HCT116 (cell line): ENCODE measurements at places on chromosomes 3 and 15. TPM values are rescaled to one million over a fixed set of nuclear protein-coding genes. Genes with fewer than 3 reads are reported as not detected.

- DNase-seq: no peak
These were observed 137.0 kb downstream of the EPHB1 start for GRCh38 chr3:134932035-134932434.

DNA sequence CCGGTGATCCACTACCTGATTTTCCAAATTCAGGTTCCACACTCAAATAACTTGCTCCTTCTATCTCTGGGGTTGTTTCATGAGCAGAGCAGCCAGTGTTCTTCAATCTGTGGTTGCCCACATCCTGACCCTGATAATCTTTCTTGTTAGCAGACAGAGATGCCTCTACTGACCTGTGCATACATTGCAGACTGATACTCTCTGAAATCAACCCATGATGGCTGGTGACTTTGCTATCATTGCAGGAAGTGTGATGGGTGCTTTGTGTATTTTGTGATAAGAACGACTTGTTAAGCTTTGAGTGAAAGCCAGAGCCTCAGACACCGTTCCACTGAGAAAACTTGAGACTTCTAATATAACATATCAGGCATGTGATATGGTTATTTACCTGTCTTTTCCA lies 39.9 kb downstream of the GATM start:
- DNase-seq: no peak

GRCh38 chr3:30167541-30168011 lies 438.8 kb upstream of the TGFBR2 start:
- DNase-seq: peak; percentile 63

- DNase-seq: no peak
These were observed 40.8 kb downstream of the POLR2M start for GRCh38 chr15:57747206-57747896.

- DNase-seq: no peak
These were observed 40.9 kb downstream of the ACAP2 start for GRCh38 chr3:195401943-195402342.

DNA sequence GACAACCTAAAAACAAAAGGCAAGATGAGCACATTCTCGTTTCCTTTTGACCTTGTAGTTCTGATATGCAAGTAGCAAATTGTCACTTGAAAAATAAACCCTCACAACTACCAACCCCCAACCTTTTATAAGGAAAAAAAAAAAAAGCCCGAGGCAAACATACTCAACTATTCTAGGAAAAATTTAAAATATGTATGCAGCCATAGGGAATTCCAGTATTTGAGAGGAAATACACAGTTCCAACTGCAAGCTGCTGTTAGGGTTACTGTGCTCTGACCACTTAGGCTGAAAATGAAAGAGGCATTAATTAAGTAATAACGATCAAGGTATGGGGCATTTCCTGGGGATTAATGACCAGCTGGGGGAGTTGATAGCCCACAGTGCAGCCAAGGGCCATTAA lies 281.9 kb upstream of the DPH6 start:
- no peak for DNase-seq

DNA sequence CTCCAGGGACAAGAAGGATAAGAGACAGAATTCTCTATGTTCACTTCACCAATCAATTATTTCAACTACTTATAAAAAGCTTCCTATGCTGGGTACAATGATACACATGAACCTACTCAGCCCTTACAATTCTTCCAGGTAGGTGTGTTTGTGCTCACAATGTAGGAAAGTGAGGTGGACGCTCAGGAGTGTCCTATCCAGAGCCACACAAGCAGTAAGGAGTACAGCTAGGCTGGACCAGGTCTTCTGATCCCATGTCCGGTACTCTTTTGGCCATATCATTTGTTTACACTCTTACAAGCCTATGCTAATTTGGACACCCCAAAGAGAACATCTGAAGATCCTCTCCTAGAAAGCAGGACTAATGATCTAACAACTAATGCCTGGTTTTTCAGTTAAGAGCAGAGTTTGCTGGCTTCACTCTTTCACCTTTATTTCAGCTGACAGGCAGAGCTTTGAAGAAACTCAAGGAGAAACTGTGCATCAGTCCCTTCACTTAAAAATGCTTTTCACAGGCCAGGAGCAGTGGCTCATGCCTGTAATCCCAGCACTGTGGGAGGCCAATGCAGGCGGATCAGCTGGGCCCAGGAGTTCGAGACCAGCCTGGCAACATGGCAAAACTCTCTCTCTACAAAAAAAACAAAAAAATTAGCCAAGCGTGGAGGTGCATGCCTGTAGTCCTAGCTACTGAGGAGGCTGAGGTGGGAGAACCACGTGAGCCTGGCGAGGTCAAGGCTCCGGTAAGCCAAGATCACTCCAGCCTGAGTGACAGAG lies 27.5 kb downstream of the IGF2BP2 start:
- DNase-seq: no peak

- no peak for DNase-seq
These were observed 6.4 kb downstream of the NSUN3 start for GRCh38 chr3:94069194-94069813.

DNA sequence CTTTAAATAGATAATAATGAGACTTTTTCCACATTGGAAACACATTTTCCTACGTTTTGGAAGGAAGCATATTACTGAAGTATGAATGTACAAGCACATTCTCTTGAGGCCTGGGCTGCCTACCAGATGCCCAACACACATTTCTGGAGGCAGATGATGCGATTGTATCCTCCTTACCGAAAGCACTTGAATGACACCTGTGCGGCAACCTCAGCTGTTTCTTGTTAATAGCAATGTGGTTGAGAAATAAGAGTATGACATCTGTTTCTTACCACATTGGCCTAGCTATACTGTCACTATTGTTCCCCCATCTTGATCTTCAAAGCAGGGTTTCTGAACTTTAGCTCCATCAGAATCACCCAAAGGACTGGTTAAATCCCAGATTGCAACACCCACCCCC lies 84.8 kb downstream of the ARPP21 start:
- DNase-seq: no peak

- no peak for DNase-seq
These were observed 48.7 kb upstream of the MDFIC2 start for GRCh38 chr3:70360979-70361760.

GRCh38 chr3:2061360-2061759 lies 37.3 kb upstream of the CNTN4 start:
- no peak for DNase-seq

DNA sequence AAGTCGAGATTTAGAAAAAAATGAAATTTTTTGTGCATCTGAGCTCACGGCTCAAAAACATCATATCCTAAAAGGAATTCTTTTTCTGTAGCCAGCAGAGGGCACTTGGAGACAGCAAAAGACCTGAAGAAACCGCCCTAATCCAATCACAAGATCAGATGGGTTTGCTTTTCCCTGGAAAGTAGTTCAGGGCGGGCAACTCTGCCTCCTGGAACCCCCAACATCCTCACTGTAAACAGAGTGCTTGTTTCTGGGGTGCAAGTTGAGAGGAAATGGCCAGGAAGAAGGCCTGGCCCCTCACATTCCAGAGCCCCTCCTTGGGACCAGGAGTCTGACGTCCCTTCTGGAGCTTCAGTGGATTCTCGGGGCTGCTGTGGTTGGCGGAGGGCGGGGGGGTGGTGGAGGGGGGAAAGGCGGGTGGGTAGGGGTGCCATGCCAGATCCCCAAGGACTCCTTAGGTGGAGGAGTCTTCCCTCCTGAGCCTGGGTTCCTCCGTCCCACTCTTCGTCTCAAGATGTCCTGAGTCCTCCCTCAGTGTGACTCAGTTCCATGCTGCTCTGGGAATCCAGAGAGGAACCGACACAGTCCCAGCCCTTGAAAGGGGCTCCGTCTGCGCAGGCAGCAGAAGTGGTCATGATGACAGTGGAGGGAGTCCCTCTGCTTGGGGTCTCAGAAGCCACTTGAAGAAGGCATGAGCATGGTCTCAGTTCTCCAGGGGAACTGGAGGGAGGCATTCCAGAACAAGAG lies 35.9 kb downstream of the CCK start:
- peak; percentile 34 for DNase-seq

GRCh38 chr3:50450209-50450921 lies 53.1 kb downstream of the CACNA2D2 start:
- DNase-seq: no peak

DNA sequence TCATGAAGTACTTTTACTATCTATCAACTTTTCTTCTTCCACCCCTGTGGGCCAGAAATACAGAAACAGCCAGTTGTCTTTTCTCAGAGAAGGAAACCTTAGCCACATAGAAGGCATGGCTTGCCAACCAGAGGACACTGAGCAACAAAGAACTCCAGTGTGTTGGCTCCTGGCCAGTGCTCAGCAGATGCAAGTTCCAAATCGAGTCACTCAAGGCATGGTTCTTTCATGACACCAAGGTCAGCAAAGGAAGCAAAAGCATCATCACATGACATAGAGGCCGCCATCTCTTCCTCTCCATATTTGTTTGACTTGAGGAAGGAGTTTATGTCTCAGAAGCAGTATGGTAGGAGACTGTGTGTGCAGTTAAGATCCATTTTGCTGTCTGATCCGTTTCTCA lies 92.2 kb downstream of the MYLK start:
- no peak for DNase-seq

DNA sequence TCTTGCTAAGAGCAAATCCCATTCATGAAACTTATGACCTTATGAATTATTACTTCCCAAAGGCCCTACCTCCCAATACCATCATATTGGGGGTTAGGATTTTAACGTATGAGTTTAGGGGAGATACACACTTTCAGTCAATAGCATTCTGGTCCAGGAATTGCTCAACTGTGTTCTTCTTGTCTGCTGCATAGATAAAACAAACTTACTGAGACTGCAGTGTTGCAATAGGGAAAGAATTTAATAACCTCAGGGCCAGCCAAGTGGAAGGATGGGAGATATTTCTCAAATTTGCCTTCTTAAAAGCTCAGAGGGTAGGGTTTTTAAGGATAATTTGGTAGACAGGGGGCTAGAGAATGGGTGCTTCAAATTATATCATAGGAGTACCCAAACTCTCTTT lies 625.8 kb downstream of the OTOL1 start:
- no peak for DNase-seq

GRCh38 chr3:71805199-71805598 lies 20.3 kb upstream of the PROK2 start:
- DNase-seq: no peak

DNA sequence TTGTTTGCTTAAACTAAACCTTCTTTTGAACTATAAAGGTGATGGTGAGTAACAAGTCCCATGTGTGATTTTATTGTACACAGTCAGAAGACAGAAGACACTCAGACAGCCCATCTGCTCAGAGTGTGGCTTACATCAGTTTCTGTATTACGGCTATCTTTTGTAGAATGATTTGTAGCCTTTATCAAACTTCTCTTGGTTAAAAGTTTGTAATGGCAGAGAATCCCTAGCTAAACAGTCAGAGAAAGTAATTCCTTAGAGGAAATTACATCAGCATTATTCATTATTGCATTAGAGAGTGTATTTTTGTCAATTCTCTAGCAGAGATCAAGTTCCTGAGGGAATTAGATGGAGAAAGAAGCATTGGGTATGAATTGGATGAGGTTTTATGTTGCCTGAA lies 500.8 kb downstream of the CNTN4 start:
- no peak for DNase-seq

DNA sequence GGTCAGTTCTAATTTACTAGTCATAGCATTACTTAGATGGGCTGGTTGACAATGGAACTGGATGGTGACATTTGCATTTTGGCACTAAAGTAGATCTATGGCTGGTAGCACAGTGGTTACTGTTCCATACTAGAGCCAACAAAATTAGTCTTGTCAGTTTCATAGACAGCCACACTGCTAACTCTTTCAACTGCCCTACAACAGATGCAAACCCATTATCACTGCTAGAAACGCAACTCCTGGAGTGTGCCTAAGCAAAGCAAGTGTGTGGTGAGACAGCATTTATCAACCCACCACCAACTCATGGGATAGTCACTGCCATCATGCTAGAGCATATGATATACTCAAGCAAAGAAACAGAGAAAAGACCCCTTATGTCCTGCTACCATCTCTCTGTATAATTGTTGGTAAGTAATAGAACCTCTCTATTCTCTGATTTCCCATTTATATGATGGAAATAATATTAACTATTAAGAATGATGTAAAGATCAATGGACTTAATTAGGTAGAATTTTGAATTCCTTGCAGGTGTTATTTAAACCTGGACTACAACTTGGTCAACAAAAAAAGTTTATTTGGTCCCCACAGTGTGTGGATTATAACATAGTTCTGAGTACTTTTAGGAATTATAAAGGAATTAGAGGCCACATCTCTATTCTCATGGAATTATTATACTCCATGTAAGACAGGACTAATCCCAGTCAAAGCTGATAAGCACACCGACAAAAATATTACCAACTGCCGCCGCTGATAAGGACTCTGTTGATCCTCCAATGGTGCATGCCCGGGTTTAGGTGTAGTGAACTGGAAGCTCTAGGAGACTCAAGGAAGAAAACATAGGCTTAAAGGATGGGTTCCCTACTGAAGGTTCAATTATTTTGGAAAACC lies 19.9 kb upstream of the ABHD5 start:
- DNase-seq: no peak

- no peak for DNase-seq
These were observed 3.0 kb downstream of the CCR9 start for GRCh38 chr3:45889337-45889736.

DNA sequence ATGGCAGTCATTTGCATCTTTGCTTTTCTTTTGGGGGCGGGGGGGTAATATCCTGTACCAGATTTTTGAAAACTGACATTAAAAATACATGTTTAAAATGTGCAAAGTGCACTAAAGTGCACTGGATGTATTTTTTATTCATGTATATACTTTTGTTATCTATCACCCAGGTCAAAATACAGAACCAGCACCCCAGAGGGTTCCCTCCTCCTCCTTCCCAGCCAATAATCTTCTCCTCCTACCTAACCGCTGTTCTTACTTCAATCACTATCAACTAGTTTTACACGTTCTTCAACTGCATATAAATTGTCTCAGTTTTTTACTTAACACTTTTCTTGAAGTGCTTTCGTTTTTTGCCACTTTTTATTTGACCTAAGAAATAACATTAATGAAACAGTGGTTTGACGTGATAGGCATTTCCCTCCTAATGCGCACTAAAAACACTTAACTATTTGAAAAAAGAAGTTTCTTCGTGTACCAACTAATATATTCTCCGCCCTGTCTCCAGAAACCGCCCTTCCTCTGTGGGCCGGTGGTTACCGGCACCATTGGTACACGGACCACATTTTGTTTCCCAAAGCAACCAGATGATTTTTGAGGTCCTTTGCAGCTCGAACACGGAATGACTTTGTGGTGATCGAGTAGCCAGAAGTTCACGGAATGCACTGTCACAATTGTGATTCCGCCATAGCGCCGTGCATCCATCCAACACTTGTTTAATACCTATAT lies 836 bp upstream of the AKAP13 start:
- no peak for DNase-seq

DNA sequence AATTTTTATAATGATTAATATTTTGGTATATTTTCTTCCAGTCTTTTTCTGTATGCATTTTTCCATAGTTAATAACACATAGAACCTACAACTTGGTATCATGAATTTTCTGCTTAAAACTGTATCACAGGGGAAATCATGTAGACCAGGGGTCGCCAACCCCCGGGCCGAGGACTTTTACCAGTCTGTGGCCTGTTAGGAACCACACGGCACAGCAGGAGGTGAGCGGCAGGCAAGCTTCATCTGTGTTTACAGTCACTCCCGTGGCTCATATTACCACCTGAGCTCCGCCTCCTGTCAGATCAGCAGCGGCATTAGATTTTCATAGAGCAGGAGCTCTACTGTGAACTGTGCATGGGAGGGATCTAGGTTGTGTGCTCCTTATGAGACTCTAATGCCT lies 54.7 kb downstream of the RPL22L1 start:
- peak; percentile 29 for DNase-seq

- DNase-seq: no peak
These were observed 326.9 kb upstream of the CTNNB1 start for GRCh38 chr3:40872258-40872920.

The GOLGA8R gene
- total RNA-seq: 0.57 TPM

The LSMEM2 gene
- not detected for total RNA-seq

The IRAK2 gene
- 3.6 TPM for total RNA-seq

The SCN11A gene
- 0.05 TPM for total RNA-seq

The THRB gene
- total RNA-seq: 2.5 TPM

The AMIGO3 gene
- total RNA-seq: 0.32 TPM

The MKRN3 gene
- 10.1 TPM for total RNA-seq

The CTXN2 gene
- not detected for total RNA-seq
